Testis (tissue), 5 donors: ENCODE measurements at places on chromosomes 16 and 17.
A peak's percentile ranks its signal among the peaks of the same experiment; 100 is the strongest.

GRCh38 chr17:8345052-8345690 is 5.5 kb downstream of the ODF4 start:
- no peak for DNase-seq

- DNase-seq, result peak; percentile 43
These were observed 34.4 kb downstream of the HNF1B start for GRCh38 chr17:37710344-37710886.

DNA sequence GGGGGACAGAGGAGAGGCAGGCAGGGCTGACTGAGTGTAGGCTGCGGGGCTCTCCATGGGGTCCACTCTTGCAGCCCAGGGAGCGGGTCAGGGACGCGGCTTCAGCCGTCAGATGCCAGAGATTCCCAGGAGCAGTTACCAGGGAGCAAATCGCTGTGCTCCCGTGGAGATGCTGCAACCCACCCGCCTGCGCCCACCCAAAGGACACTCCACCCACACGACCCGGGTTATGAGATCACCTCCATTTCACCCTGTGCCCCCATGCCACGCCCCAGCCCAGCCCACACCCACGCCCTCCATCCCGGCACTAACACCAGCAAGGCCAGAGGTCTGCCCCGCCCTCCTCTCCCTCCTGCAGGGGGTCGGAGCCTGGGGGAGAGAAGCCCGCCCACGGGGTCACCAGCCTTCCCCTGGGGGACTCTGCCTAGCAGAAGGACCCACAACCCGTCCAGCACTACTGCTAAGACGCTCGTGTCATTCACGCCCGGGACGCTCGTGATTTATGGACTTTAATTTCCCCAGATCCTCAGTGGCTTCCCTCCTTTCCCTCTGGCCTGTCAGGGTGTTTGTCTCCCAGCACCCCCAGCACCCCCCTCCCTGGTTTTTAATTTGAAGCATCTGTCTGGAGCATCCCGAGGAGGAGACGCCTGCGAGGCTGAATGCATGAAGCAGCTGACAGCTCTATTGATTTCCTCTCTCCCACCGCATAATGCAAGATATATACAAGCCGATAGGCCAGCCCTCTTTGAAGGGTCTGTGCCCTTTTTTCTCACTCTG is 6.7 kb upstream of the RPL38 start:
- no peak for DNase-seq

DNA sequence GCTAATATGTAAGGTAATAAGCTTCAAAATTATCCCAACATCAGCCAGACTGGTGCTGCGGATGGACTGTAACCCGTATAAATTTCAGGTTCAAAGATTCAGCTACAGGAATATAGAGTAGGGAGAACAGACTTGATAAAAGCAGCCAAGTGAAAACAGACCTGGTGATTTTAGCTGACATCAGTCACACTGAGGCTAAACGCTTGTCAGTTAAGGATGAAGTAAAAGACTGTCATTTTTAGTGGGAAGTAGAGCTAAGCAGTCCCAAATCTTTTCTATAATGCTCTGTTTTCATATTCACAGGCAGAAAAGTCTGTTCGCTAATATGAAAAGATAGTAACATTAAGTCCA is 35.4 kb downstream of the CMTM4 start:
- no peak for DNase-seq

DNA sequence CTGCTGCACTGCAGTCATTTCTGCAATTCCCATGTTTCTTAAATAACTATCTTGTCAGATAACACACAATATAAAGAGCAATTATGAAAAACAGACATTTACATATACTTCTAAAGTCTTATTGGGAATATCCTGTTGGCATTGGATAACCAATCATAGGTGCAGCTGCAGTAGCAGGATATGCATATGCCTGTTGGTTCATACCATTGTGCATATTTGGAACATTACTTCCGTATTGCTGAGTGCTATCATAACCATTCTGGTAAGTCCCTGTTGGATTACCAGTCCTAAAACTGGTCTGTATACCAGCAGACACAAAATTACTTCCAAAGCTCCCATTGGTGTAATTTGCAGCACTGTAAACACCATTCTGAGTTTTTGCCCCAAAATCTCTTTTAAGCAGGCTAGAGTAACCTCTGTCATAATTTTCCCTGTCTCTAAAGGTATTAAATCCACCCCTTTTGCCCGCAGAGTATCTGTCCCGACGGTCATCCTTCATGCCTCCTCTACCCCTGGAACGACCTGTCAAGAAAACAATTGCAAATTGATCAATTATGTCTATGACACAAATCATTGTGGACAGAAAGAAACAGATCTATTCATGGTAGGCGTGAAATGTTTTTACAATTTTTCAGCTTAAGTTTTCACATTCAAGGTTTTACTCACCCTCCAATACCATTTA is 3.1 kb upstream of the POLG2 start:
- no peak for DNase-seq

GRCh38 chr16:68893710-68894705 is 50.7 kb downstream of the TANGO6 start:
- DNase-seq, result no peak

DNA sequence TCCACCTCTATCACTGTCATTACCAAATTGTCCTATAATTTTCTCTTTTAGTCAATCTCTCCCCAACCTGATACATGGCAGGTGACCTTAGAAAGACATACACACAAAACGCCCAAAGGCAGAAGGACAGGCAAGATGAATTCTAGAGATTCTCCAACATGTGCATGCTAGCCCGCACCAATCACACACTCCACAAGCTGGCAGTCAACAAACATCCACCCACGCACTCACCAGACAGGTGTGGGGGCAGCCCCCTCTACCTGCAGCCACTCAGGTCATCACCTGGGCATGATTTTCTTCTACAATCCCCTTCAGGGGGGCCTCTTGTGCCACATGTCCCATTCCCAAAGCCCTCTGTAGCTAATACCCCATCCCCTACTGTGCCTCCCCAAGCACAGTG is 9.5 kb downstream of the MPP2 start:
- no peak for DNase-seq

DNA sequence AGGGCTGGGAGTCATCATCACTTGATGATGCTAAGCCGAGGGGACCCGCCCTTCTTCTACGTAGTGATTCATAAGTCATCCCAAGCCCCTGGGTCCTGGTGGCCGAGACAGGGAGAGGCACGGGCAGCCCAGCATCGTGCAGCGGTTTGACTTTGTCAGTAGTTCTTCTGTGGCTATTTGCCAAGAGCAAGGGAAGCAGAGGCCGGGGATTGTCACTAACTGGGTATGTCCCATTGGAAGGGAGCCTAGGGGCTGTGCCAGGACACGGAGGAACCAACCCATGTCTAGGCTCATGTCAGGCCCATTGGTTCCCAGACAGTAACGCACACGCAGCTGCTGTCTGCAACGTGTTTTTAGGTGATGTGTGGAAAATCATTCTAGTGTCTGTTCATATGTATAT is 58.5 kb downstream of the ATP2C2 start:
- DNase-seq, result no peak

- DNase-seq, result no peak
These were observed at the start of gene RHBDL1 for GRCh38 chr16:674968-675883. Gene RHBDL1 (plus strand): TSS chr16:675671. CDS start chr16:675791, 120 bp downstream.

GRCh38 chr16:71424626-71425025 is 17.2 kb downstream of the TLE7 start:
- DNase-seq, result no peak

DNA sequence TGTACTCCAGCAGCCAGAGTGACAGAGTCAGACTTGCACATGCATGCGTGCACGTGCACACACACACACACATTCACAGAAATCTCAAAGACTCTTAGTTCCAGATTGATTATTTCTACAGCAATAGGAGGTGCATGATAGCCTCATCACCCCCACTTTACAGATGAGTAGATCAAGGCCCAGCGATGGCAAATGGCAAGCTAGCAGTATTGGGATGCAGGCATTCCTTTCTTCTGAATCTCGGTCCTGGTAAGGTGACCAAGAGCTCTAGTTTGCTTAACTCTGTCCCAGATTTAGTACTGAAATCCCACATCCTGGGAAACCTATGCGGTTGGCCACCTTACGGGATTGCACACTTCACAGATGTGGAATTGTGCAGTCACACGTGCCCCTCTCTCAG is 38.6 kb downstream of the ITGAM start:
- no peak for DNase-seq

DNA sequence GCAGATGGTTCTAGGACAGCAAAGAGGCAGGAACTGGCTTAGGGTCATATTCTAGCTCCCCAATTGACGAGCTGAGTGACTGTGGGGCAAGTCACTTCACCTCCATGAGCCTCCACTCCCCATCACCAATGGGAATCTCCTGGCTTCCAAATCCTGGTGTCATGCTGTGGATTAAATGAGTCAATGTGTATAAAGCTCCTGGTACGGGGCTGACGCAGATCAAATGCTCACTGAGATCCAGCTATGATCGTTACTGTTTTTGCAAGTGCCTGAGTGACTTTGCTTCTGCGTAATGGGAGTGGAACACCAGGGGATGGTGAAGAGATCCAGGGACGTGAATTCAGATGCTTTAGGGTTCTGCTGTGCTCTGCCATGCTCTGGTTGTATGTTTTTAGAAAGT is 2.4 kb downstream of the SEC14L5 start:
- no peak for DNase-seq

DNA sequence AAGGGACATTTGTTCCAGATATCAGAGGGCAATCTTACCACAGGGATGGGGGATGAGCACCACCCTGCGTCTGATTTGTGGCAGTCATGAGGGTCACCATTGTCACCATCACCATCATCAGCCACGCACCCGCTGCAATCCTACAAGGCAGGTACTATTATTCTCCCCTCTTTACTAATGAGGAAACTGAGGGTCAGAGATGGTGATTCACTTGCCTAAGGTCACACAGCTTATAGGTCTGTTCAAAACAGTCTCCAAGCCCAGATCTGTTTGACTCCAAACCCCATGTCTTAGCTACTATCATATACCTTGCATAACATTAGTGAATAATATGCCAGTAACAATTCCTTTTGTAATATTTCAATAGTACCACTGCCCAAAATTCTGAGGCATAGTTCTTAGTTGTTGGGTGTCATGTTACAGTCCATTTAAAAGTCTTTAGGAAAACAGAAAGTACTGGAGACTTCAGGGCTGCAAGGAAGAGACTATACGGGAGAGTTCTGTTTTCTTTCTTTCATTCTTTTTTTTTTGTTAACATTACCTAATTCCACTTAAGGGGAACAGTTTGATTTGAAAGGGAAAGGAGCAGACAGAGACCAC is 166.4 kb downstream of the C16orf95 start:
- no peak for DNase-seq

GRCh38 chr17:48547808-48548522 is 3.1 kb upstream of the HOXB2 start:
- no peak for DNase-seq

GRCh38 chr16:50390914-50391716 is 22.3 kb upstream of the BRD7 start:
- no peak for DNase-seq

DNA sequence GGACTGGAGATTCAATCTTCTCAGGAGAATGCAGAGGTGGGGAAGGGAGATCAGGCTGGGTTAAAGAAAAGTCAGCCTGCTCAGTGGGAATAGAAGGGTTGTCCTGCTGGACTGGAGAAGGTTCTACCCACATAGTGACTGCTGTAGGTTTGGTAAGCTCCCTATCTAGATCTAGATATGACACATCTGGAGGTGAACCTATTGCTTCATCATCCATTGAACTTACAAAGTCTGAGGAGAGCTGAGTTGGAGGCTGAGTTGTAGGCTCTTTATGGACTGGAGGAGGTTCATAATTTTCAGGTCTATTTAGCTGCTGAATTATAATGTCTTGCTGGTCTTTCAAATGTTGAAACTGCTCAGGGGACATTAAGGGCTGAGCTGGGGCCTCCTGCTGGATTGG is 46.0 kb upstream of the NF1 start:
- no peak for DNase-seq

DNA sequence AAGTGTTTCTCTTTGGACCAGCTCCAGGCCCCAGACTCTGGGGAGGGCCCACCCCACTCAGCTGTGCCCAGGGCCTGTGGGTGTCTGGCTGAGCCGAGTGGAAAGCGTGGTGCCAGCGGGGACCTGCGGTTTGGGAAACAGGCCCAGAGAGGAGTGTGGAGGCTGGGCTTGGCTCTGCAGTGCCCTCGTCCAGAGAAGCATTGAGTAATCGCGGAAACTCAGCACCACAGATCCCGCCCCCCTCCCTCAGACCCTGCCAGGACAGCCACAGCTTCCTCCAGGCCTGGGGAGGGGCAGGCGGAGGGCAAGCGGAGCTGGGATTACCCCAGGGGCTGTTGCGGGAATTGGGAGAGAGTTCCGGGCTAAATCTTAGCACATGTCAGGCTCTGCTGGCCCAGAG is 14.6 kb upstream of the PITPNA start:
- DNase-seq, result peak; percentile 70

DNA sequence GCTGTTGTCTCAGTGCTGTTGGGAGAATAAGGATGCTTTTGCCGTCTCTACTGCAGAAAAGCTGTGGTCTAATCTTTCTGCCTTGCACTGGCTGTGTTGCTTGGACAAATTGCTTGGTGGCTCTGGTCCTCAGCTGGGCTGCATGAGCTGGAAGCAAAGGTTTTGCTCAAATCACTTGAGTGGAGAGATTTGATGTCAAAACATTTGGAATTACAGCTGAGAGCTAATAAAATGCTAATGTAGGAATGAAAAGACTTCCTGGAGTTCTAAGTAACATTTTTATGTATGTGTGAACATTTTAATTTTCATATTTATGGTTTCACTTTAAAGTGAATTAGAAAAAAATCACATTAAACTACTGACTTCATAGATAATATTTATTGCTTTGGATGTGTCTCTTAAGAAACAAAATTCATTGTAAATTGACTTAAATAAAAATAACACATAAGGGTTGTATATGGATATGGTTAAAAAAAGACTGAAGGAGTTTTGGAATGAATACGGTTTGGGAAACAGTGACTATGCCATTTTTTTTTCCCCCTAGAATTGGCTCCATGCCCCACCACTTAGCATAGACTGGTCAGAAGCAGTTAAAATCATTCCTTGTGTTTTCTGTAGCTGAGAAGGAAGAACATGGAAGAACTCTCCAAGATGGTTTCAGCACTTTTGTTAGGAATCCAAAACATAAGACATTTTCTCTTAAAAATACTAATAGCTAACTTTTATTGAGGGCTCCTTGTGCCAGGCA is 39.2 kb upstream of the FAM20A start:
- no peak for DNase-seq

DNA sequence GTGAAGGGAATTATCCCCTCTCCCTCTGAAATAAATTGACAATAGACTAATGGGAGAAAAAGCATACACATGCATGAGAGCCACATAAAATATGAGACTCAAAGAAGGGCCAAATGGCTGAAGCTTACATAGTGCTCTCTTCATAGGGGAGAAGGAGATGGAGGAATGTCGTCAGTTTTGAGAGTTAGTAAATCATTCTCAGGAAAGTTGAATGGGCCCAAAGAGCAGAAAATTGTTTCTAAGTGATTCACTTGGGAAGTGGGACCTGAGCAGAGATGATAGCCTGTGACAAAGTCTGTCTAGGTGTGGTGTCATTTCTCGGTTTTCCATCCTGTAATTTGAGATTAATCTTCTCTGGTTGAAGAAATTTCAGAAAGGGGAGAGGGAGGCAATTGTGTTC is 35.0 kb downstream of the BCAS3 start:
- DNase-seq, result no peak

- DNase-seq, result no peak
These were observed 57.7 kb downstream of the SHISA9 start for GRCh38 chr16:12959072-12959471.
